ENCODE measurements at places on chromosomes 13 and 19. TPM values are rescaled to one million over a fixed set of nuclear protein-coding genes. Genes with fewer than 3 reads are reported as not detected.

The WDFY2 gene
- 46.1 TPM for total RNA-seq

The CGB1 gene
- not detected for total RNA-seq

The CBY2 gene
- total RNA-seq: not detected

The HIF3A gene
- total RNA-seq: not detected

The CYP2S1 gene
- not detected for total RNA-seq

All from B cell (primary cell).